CD4-positive, alpha-beta T cell treated with Interleukin-21 for 1 hour (primary cell): ENCODE measurements at places on chromosomes 7 and 10.

GRCh38 chr7:76204147-76204546 is 2.5 kb downstream of the SRRM3 start:
- DNase-seq, result no peak

- DNase-seq, result no peak
These were observed 84.2 kb upstream of the STEAP1B start for GRCh38 chr7:22584179-22584578.

DNA sequence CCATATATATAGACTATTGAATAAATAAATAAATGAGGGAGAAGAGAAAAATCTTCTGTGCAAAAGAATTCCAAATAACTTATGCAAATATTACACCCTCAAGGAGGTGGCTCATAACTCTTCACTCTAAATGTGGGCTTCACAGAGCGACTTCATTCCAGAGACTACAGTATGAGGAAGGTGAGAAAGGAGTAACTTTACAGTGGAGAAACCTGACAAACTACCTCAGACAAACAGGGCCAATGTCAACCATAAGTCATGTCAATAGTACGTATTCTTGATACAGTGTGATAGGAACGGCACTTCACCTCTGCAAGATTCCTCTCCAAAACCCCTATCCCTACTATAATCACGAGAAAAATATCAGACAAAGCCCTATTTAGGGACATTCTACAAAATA is 158.4 kb upstream of the NAMPT start:
- no peak for DNase-seq

GRCh38 chr10:103767756-103768155 is 87.6 kb downstream of the SH3PXD2A start:
- DNase-seq, result no peak

GRCh38 chr7:154409703-154410311 is 357.6 kb downstream of the DPP6 start:
- no peak for DNase-seq

- no peak for DNase-seq
These were observed 1.2 kb downstream of the PURB start for GRCh38 chr7:44883961-44884620.

GRCh38 chr7:109101332-109101731 is 531.7 kb downstream of the DNAJB9 start:
- no peak for DNase-seq

- no peak for DNase-seq
These were observed 86.9 kb upstream of the ZNF746 start for GRCh38 chr7:149584530-149584929.

- DNase-seq, result no peak
These were observed 83.3 kb upstream of the DNAJC1 start for GRCh38 chr10:22086730-22087401.

DNA sequence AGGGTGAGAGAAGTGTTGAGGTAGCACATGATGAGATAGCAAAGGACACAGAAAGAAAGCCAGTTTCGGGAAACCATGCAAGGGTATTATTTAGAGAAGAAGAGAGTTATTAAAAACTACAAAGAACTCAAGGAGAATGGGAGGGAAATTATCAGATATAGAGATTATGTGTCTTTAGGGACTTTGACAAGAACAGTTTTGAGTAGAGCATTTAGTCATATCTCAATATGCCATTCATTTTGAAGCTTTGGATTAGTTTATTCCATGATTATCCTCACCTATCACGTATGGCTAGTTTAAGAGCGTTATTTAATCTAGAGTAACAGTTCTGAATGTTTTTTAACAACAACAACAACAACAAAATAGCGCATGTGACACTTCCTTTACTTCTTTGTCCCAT is 409.4 kb downstream of the EXOC4 start:
- no peak for DNase-seq

GRCh38 chr10:111079781-111080180 is 3.0 kb downstream of the ADRA2A start:
- DNase-seq, result no peak

- DNase-seq, result no peak
These were observed 41.0 kb downstream of the KIAA1217 start for GRCh38 chr10:24249829-24250415.

DNA sequence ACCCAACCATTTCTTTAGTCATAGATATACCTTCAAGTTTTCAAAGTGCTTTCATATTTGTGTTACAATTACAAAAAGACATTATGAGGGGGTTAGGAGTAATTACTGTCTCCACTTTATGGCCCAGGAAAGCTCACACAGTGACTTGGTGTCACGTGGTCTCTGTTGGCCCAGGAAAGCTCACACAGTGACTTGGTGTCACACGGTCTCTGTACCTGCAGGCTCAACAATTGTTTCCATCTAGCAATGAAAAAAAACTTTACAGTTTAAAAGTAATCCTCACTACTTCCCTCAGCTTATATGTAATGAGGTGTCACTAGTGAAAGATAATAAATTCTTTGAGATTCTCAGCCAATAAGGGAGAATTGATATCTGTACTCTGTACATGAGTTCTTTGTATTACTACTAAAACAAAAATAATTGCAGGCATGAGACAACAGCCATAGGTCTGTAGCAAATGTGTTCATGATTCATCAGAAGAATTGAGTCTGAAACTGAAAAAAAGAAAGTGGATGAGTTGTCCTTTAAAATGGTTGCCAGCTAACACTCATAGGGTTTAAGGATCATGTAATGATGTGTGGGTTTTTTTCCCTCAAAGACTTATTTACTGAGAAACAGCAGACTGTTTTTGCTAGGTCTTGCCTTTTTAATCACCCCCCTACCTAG is 10.9 kb downstream of the OGDH start:
- no peak for DNase-seq

DNA sequence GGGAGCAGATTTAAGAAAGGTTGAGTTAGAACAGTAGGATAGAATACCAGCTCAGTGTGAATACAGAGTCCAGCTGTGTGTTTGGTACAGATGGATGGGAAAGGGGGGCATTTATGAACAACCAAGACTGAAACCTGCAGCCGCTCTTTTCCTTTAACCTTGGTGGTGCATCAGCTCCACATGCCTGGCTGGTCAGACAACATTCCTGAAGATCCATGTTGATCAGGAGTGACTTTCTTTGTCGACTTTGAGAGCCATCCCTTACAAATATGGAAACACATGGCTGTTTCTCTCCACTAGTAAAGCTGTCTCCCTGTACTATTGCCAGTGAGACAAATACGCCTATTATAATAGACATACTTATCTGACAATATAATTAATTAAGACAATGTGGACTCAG is 476.5 kb upstream of the IGFBP3 start:
- no peak for DNase-seq

- no peak for DNase-seq
These were observed 1.5 kb downstream of the PDLIM1 start for GRCh38 chr10:95289003-95289920.

GRCh38 chr10:130015075-130015695 is 51.1 kb upstream of the EBF3 start:
- DNase-seq, result no peak

GRCh38 chr10:131032329-131033165 is 279.0 kb downstream of the TCERG1L start:
- no peak for DNase-seq

- DNase-seq, result peak; percentile 68
These were observed at the start of gene NYAP1 for GRCh38 chr7:100483722-100484672. NYAP1 (plus strand) TSS chr7:100483927; CDS start chr7:100485312, 1,385 bp downstream.

- no peak for DNase-seq
These were observed 191.0 kb downstream of the CAMK1D start for GRCh38 chr10:12540341-12540781.

DNA sequence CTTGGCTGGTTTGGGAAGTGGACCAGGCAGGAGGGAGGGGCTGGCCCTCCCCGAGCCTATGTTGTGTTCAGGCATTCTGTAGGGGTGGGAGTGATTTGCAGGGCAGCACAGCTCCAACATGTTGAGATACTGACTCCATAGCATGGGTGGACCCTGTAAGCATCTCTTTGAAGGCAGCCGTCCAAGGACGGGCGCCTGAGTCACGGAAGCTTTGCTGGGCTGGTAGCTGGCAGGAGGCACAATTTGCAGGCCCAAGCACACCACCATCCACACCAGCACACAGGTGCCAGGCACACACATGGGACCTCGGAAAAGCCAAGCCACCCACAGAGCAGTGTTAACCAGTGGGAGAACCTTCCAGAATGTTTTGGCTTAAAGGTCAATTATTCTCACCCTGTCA is 505.1 kb upstream of the FOXK1 start:
- DNase-seq, result no peak

DNA sequence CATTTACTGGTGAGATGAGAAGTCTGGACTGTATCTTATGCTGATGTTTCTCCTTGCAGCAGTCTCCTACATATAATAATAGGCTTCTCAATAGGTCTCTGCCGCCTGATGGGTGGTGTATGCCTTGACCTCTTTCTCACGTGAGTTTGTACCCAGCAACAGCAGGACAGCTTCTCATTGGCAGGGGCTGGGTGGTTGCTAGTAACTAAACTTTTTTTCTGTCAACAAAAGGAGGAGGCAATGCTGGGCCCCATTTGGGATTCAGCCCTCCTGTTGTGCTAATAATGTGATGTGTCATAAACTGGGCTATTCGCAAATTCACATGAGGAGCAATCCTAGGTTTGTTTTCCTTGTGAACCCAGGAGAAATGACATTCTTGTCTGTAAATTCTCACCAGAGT is 533.6 kb downstream of the GATA3 start:
- no peak for DNase-seq

DNA sequence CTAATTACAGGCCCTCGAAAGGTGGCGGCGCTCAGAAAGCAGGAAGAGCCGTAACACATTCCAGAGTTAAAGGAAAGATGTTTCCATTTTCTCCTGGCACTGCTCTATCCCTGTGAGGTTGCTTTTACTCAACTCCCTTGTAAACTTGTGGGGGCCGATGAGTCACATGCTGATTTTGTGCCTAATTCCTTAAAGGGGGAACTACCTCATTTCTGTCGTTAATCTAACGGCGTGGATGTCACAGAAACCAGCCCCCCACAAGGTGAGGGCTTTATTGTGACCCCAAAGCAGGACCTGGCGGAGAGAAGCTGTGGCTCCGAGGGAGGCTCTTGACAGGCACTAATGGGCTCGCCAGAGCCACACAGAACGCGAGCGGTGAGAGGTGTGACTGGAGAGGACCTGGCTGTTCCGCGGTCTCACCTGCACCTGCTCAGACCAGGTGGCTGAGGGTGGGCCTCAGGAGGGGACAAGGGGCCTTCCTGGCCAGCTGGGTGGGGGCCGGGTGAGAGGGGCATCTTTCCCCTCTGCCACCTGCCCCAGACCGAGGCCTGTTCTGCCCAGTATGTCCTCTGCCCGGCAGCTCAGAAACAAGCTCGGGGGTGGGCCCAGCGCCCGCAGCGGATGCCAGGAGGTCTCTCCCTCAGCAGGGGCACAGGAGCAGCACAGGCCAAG is 50.9 kb downstream of the CALML3 start:
- DNase-seq, result no peak

DNA sequence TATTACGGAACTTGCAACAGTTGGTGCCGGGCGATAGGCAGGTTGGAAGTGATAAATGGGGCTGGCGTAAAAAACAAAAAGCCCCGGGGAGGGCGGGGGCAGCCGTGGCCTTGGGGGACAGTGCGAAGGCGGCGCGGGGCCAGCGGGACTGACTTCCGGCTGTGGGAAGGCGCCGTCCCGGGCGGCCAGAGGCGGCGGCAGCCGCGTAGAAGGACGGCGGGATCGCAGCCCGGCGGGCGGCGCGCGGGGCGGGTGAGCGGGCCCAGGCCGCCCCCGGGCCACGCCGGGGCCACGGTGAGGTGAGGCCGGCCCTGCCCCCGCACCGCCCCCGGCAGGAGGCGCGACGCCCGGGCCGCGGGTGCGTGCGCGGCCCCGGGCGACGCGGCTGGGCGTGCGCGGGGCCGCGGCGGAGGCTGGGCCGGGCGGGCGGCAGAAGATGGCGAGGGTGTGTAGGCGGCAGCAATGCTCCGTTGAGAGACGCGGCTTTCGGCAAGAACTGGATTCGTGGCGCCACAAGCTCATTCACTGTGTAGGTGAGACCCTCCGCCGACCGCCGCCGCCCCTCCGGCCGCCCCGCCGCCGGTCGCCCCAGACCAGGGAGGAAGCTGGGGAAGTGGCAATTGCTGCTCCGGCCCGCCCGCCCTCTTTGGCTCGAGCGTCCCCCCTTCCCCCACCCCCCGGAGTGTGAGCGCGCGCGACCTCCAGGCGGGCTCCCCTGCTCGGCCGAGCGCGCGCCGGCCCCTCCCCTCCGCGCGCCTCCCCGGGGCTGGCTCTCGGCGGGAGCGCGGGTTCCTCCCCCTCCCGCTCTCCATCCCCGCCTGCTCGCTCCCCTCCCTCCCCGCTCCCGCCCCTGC is at the start of gene LCOR:
Gene LCOR (plus strand): TSS at position 432 of the 854 bp plus-strand sequence. CDS start 116,760 bp downstream, outside the sequence.
- DNase-seq, result peak; percentile 87

- no peak for DNase-seq
These were observed 586.6 kb upstream of the POT1 start for GRCh38 chr7:125516194-125516593.

GRCh38 chr10:31930023-31930751 is 1.6 kb upstream of the ARHGAP12 start:
- DNase-seq, result peak; percentile 64

DNA sequence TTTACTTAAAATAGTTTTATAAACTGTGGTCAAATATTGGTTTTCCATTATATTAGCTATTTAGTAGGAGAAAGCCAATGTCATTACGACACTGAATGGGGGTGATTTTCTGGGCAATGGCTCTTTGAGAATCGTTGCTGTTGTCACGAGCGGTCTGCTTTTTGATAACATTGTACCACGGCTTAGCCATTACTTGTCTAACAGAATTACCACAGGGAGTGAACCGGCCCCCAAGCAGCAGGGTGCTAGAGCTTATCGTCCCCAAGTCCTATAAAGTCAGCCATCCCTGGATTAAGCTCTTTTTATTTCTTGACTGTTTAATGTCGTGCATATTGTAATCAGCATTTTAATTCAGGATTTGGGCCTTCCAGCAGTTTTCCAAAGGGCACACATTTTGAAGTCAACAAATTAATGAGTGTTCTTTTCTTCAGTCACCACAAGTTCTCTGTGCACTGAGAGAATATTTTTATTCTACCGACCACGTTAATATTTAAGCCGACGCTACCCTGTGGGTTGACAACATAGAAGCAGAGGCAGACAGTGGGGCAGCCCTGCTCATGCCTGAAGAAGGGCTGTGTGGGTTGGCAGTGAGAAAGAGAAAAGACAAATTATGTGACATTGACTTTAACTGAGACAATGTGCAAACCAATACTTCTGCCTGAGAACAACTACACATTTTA is 125.8 kb downstream of the ICA1 start:
- DNase-seq, result no peak

GRCh38 chr10:120423431-120424197 is 33.4 kb upstream of the PLPP4 start:
- DNase-seq, result no peak

DNA sequence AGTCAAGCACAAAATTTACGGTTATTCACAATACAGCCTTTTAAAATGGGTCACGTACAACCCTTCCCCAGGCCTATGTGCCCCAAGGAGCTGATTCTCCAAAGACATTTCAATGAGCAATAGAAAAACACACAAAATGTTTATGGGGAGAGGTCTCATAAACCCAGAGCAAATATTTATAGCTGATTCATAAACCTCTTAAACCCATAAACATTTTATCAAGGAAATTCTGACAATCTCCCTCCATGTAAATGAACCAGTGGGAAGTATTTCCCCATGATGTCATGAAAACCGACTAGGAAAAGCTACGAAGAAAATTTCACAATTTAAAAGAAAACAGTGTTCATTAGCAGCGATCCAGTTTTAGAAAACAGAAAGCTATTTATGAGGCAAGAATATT is 36.0 kb downstream of the SFMBT2 start:
- no peak for DNase-seq

GRCh38 chr7:150368884-150369747 is 494 bp downstream of the REPIN1 start:
- DNase-seq, result peak; percentile 27
